ENCODE measurements at places on chromosomes 3 and 15. TPM values are rescaled to one million over a fixed set of nuclear protein-coding genes. Genes with fewer than 3 reads are reported as not detected.

DNA sequence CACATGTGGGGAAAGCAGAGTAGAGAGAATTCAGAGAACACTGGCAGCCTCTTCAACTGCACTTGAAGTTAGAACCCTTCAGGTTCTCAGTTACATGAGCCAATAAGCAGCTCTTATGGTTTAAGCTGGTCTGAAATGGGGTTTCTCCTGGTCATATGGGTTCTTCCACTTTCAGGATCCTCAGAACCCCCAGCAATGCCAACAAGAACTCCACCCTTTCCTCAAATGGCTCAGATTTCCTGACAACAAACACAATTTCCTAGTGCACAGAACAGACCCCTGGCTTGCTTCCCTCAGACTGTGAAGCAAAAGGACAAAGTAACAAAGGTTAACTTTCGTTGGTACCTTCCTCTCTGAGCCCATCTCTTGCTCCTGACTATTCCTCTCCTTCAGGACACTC, 23.9 kb upstream of the FRMD4B start:
- no peak for DNase-seq

DNA sequence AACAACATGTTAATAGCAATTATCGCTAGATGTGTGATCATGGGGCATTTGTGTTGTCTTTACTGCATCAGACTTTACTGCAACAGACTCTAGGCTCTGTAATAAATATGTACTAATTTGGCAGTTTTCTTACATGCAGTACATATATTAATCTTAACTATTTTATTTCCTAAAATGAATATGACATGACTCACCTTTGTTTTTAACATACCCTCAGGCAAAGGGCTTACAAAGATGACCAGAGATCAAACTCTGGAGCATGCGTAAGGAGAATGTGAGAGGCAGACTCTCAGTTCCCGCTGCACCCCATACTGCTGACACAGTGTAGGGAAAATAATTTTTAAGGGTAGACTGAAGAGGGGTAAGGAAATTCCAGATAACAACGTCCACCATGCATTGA, 7.2 kb upstream of the FAM174B start:
- DNase-seq, result no peak

- no peak for DNase-seq
These were observed 74.7 kb downstream of the SEC22A start for GRCh38 chr3:123276346-123277006.

DNA sequence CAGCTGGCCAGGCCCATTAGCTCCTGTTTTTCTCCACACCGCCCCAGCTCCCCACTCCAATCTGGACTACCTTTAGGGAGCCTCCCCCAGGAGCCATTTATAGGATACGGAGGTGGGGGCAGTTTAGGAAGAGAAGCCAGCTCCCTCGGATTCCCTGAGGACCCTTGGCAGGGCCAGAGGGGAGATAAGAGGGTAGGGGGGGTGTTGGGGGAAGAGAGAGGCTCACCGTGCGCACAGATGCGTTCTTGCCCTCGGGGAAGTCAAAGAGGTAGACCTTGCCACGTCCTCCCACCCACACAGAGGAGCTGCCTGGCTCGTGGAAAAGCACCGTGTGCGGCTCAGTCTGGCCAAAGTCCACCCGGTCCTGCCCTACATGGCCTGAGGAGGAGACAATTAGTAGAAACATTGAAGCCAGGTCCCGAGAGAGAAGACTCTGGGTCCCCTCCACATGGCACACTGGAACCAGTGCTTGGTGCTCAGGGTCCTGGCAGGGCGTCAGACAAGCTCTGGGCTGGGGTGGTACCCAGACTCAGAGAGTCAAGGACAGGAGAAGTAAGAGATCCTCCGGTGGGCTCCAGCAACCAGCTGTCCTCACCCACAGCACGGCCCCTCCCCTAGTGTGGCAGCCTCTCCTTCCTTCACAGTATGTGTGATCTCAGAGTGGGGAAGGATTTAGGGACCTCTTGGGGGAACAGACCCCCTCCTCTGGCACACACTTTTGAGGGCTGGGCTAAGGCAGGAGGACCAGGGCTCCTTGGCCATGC, 15.0 kb downstream of the SEMA7A start:
- no peak for DNase-seq

DNA sequence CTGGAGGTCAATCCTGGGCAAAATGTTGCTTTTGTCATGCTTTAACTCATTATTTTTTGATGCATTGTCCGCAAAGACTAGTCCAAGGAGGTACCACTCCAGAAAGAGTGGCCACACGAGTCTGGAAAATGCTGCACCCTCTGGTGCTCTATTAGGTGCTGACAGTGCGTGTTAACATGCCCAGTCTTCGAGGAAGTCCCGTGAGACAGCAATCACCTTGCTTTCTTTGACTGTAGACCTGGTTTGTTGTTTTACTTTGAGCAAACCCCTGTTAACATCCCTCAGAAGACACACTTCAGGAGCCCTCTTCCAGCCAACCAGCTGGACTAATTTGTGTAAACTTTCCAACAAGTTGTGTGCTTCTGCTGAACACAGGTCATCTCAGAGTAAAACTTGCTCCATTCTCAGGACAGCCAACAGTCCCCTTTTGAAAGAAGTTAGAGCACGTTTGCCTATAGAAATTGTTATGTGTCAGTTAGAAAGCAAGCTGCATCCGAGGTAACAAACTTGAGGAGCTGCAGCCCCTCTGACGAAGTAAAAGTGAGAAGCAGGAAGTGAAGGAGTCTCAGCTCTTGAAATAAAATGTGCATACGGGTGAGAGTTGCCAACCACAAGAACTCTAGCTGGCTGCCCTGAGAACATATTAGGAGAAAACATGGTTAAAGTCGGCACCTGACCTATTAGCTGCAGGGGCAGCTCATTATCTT, 205.0 kb downstream of the LPP start:
- no peak for DNase-seq

DNA sequence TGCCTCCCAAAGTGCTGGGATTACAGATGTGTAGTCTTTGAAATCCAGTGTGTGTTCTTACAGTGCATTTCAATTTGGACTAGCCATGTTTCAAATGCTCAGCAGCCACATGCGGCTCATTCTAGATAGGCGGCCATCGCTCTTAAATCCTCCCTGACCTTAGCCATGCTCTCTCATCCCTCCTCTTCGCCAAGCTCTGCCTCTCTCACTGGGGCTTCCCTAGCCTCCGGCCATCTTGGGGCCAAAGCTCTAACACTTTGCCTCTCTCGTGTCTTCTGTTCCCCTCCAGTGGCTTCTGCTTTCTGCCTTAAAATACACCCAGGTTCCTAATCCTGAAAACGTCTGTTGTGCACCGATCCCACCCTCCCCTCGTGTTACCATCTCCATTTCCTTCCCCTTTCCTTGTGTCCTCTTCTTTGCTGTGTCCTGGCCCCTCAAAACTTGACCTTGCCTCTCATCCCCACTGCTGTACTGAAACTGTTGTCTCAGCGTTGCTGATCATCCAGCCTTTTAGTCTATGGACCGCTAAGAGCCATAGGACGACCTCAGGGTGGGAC, 1.4 kb upstream of the GHRL start:
- no peak for DNase-seq

DNA sequence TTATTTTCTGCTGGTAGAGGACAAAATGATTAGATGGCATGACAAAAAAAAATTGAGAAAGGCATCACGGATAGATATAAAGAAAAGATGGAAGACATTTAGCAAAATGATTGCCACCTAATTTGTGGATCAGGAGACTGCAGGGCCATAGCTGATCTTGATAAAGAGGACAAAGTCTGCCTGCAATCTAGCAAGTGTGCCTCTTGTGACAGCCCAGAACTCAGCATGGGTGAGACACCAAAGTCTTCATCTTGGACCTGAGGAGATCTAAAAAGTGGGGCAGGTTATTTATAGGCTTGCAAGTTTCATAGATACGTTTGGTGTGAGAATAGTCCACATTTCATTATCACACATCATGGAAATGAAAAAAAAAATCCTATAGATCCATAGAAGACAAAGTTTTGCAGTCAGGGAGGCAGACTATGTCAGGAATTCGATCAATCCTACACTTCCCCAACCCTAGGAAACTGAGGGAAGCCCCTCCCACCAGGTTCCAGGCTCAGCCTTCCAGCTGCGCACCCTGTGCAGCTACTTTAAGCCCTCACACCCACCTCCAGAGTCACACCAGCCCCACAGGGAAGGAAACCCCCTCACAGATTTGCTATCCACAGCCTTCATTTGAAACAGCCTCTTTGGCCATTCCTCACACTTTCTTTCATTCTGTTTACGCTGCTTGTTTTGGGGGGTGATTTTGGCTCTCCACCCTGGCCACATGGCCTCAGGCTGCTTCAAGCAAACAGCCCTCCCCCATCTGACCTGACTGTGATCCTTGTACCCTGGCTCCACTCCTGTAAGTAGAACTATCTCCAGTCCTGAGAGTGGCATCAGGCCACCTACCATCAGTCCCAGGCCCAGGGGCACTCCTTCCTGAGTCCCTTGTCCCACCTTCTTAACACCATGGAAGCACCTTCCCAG, 28.1 kb upstream of the KLHL6 start:
- DNase-seq, result no peak

DNA sequence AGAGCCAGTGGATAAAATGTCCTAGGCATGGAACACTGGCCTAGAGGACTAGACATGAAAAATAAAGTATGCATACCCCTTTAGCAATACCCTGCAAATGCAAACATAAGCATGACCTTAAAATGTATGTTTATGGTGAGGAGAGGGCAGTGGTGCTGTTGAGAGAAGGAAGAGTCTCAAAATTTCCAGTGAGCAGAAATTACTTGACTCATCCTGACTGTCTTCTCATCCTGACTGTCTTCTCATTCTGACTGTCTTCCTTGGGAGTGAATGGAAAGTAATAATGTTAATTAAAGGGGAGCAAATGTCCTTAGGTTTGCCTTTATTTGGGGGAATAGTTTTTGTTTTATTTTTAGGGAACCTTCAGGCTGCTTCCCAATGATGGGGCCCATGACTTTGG, 121.5 kb upstream of the GALNT15 start:
- no peak for DNase-seq

GRCh38 chr15:70627734-70628548, 135.4 kb downstream of the UACA start:
- DNase-seq, result peak; percentile 42

GRCh38 chr15:36914466-36914865, 185.9 kb downstream of the MEIS2 start:
- DNase-seq, result peak; percentile 54

- no peak for DNase-seq
These were observed 23.7 kb downstream of the CCDC80 start for GRCh38 chr3:112617285-112617684.

GRCh38 chr3:121719423-121719822, 30.1 kb downstream of the GOLGB1 start:
- DNase-seq, result no peak

- DNase-seq, result no peak
These were observed 31.4 kb downstream of the GOLGA8S start for GRCh38 chr15:23385886-23386430.

DNA sequence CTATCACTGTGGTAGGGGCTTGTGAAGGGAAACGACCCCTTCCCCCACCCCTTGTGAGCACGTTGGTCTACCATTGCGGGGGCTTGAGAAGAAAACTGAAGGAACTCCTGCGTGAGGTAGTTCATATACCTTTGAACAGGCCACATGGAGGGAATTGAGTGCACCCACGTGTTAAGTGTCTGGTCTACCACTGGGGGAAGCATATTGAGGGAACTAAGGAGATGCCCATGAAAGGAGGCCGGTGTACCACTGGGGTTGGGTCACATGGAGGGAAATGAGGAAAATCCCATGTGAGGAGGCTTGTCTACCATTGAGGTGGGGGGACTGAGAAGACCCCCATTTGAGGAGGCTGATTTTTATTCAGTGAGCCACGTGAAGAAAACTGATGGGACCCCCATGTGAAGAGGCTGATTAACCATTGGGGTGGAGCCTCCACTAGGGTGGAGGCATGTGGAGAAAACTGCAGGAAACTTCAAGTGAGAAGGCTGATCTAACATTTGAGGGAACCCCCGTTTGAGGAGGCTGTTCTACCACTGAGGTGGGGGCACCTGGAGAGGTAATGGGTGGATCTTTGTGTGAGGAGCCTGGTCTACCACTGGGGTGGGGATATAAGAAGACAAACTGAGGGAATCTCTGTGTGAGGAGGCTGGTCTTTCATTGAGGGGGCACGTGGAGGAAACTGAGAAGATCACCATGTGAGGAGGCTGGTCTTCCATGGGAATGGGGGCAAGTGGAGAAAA, 163.2 kb downstream of the FBLN2 start:
- no peak for DNase-seq

- peak; percentile 63 for DNase-seq
These were observed 16.5 kb downstream of the EMC3 start for GRCh38 chr3:9970020-9970652.

- DNase-seq, result peak; percentile 66
These were observed 33.0 kb downstream of the CHD2 start for GRCh38 chr15:92932946-92933649.

DNA sequence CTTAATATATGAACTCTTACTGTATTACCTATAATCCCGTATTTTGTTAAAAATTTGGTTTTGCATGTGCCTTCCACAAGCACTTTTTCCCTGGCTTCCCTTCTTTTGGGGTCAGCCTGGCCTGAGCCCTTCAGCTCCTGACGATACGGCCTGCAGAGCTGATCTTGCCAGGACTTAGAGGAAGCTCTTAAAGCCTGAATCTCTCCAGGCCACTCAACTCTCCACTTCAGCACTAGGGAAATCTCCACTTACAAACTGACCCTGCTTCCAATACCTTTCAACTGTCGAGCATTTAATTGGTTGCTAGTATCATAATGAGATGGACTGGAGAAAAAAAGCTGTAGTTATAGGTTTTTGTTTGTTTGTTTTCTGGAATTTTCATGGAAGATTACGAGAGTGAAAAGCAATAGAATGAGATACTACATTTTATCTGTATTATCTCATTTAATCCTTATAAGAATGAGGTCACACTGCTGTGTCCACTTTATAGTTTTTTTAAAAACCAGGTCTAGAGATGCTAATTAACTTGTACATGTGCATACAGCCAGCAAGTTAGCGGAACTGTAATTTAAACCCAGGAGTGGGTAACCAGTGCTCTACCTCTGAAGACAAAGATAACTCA, 54.8 kb downstream of the ZBTB38 start:
- DNase-seq, result no peak

- DNase-seq, result no peak
These were observed 36.0 kb downstream of the SLC25A26 start for GRCh38 chr3:66256806-66257205.

DNA sequence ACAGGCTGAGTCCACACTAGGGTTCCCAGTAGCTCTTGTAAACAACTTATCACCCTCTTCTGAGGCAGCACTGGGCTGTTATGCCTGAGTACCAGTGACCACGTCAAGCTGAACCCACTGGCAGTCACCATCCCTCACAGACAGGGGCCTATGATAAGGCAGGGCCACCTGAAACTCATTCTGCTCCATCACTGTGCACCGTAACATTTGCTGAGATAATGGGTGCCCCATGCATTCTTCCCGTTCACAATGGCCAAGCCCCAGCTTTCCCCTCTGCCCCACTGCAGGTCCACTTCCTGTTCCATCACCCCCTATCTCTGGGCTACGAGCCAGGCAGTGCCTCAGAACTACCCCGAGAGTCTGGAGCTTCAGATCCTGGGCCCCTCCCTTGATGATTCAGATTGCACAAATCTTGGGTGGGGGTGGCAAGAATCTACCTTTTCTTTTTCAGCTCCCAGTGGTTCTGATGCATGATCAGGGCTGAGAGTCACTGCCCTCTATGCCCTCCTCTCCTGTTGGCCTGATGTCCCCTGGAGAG, 158.0 kb downstream of the RAB11A start:
- no peak for DNase-seq

The RARB gene
- 21.6 TPM for total RNA-seq

The SLC24A5 gene
- not detected for total RNA-seq
